ENCODE measurements at places on chromosomes 4 and X.

GRCh38 chr4:47054130-47054529 lies 22.8 kb downstream of the GABRB1 start:
- DNase-seq, result no peak

DNA sequence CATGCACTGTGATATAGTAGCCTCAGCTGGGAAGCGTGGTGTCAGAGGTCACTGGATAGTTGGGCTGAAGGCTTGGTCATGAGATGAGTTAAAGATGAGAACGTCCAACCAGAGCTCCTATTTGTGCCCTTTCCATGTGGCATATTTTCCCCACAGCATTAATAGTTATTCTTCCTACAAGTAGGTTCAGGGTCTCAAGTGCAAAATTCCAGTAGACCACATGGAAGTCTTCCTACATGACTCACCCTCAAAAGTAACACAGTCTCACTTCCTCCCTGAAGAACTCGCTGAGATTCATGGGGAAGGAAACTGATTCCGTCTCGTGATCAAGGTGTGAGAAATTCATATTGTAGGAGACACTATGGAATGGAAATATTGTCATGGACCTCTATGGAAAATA lies 1212.5 kb upstream of the PRKX start:
- DNase-seq, result no peak

GRCh38 chr4:3352505-3352904 lies 59.7 kb downstream of the RGS12 start:
- no peak for DNase-seq

DNA sequence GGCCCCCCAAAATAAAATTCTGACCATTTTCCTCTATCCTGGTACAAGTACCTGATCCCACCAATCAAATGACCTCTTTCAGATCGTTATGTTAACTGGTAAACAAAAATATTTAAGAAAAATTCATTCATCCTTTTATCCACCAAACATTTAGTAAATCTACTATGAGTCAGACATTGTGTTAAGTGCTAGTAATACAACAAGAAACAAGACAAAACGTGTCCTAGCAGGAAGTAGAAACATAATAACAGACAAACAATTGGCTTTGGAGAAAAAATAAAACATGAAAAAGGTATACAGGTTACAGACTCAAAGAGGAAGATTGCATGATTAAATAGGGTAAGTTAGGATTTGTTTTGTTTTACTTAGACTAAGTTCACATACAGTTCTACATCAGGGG lies 43.7 kb downstream of the ANTXR2 start:
- DNase-seq, result no peak

DNA sequence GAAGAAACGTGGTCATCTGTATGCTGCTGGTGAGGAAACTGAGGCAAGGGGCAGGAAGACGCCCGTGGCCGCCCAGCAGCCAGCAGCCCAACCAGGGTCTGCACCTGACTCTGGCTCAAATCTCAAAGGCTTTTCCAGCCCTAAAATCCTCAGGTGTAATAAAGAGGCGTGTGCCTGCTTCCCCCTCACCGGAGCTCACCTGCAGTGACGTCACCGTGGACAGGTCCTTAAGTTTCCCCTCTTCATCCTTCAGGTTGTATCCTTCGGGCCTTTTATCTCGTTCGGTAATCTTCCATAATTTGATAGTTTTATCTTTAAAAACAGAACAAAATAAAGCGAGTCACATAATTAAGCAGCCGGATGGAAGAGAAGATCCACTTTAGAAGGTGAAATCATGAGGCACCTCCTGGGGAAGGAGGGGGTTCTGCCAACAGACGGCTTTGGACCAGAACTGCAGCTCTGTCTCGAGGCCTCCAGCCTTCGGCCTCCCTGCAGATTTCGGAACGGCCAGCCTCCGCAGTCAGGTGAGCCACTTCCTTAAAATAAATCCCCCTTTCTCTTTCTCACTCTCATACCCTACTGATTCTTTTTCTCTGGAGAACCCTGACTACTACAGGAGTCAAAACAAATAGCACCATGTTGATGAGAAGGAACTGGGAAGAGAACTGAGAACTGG lies 96.7 kb downstream of the PPP2R2C start:
- DNase-seq, result no peak

DNA sequence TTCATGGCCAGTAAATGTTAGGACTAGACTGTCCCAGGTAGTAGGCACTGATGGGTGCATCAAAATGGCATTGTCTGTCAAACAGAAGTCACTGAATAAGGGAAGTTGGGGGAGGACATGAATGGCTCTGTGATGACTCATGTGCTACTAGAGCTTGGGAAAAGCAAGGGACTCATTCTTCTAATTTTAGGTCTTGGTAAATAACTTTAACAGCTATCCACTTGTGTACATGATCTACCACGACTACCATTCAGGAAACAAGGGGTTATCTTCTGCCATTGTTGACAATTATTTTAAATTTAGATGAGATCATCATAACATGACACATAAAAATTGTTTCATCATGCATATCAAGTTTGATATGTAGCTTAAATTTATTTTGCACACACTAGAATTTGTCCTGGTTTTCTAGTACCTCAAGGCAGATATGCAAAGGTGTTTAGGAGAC lies 6.3 kb downstream of the AREG start:
- DNase-seq, result no peak

- DNase-seq, result no peak
Measured at GRCh38 chrX:121093011-121093410, 45.6 kb downstream of the GLUD2 start.

- no peak for DNase-seq
Measured at GRCh38 chr4:2333916-2334644, 72.2 kb upstream of the MXD4 start.

DNA sequence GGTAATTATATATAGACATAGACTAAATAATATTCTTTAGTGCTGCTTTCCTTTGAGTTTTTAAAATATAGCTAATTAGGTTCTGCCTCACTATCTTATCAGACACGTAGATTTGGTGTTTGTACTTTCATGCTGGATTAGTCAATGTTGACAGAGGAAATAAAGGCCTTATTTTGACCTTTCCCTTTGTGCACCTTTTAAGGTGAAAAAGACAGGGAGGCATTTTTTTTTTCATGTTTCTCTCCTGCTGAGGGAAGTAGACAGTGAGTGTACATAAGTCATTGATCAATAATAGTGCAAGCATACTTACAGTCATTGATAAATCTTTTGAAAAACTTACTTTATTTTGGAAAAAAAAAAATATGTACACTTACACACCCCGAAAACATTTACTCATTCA lies 467.8 kb downstream of the GRXCR1 start:
- DNase-seq, result no peak

DNA sequence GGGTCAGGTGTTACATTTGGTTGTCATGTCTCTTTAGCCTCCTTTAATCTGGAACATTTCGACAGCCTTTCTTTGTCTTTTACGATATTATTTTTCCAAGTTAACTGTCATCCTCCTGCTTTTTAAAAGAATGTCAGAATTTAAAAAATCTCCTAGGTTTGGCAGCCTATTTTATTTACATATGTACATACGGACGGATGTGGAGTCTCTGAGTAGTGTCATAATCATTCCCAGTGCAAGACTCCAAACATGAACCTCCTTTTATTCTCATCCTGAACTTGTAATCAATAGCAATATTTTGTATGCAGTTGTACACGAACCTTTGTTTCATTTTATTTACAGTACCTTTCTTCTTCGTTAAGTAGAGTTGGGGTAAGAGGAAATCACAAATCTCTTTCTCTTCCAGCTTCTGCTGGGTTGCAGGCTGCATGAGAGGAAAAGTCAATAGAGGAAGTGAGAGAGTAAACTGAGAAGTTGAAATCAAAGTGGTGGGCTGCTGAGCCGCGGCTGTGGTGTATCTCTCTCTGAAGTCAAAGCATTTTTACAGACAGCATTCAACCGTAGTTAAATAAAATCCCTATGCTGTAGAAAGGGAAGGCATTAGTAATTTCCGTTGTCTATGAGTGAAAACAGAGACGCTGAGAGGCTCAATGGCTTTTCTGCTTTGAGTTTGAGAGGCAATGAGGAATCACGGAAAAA lies 53.9 kb upstream of the RPS6KA3 start:
- no peak for DNase-seq
